ENCODE measurements at places on chromosomes 5 and 9.

- no peak for DNase-seq
Measured at GRCh38 chr5:115064380-115064779, 105.3 kb downstream of the TRIM36 start.

GRCh38 chr5:80865551-80865950 lies 94.6 kb upstream of the RASGRF2 start:
- DNase-seq, result no peak

- DNase-seq, result no peak
Measured at GRCh38 chr5:22835686-22836085, 17.5 kb downstream of the CDH12 start.

GRCh38 chr9:130287736-130288135 lies 22.2 kb downstream of the HMCN2 start:
- DNase-seq, result no peak

DNA sequence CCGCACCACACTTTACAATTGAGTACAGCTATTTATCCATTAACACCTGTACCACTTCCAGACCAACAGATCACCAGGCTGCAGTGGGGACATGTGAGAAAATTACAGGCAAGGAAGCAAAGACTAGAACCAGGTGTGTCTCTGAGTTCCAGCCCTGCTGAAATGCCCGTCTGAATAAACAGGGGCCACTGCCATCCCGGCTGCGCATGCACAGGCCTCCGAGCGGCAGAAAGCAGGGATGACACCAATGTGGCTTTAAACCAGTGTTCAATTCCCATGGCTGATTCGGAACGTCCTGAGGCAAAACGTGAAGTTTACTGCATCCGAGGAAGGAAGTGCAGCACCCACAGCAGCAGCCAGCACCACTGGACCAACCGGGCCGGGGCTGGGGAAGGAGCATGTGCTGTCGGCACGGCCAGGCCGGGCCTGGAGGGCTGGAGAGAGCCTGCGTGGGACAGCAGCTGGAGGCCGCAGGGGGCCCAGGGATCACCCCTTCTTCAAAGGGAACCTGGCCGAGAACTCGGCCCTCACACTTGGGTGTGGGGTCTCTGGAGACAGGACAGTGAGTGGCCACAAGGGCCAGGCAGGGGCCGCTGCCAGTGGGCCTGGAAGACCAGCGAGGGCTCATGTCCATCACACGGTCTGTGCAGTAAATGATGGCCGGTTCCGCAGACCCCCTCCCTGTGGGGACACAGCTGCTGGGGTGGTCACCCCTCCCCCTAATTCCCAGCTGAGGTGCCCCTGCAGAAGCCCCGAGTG lies 33.0 kb upstream of the SLC12A7 start:
- no peak for DNase-seq

DNA sequence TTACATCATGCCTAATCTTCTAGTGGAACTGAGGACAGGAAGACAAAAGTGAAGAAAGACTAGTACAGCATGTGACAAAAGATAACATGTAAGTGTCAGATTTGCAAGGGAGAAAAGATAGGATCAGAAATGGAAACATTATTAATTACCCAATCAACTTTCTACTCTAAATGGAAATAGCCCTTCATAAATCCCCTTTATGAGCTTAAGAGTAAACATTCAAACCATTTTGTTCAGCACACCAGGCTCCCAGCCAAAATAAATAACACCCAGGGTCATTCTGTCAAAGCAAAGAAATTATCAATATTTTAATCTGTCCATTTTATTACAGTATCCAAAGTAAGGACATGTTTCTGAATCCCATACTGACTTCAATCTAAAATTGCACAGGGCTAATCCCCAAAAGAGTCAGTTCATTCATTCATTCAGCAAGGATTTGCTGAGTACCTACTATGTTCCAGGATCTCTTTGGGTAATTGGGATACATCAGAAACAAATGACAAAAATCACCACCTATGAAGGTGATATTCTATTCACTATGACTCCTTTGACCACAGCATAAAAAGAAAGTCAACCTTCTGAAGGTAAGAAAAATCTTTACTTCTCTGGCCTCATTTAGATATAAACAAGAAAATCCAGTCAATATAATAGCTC lies 5.3 kb downstream of the PRELID2 start:
- no peak for DNase-seq

DNA sequence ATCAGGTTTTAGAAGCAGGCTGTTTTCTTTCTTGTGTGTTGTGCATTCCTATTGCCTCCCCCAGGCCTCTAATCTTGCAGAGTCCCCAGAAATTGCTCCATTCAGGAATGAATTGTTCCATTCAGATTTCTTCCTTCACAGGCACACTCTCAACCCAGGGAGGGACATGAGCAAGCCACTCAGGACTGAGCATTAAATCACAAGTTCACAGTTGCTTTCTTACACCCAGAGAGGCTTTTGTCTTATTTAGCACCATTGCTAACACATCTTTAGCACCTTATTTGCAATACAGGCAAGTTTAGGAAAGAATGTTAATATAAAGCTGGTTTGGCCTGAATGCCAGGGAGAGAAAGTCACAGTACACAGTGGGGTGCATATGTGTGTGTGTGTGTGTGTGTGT lies 221.4 kb downstream of the RAB3C start:
- no peak for DNase-seq

- no peak for DNase-seq
Measured at GRCh38 chr5:176996780-176997179, 9.8 kb downstream of the UIMC1 start.

DNA sequence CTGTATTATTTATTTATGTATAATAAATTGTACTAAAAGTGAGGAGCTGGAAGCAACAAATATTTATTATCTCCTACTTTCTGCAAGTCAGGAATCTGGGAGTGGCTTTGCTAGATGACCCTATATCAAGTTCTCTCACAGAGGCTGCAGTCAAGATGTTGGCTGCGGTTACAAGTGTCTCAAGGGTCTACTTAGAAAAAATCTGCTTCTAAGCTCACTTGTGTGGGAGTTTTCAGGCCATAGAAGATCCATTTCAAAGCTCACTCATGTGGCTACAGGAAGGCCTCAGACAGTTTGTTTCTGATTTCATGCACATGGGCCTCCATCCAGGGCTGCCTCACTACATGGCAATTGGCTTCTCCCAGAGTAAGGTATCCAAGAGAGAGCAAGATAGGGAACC lies 551.1 kb downstream of the CAAP1 start:
- no peak for DNase-seq

GRCh38 chr9:134314950-134315715 lies 11.1 kb upstream of the RXRA start:
- no peak for DNase-seq

DNA sequence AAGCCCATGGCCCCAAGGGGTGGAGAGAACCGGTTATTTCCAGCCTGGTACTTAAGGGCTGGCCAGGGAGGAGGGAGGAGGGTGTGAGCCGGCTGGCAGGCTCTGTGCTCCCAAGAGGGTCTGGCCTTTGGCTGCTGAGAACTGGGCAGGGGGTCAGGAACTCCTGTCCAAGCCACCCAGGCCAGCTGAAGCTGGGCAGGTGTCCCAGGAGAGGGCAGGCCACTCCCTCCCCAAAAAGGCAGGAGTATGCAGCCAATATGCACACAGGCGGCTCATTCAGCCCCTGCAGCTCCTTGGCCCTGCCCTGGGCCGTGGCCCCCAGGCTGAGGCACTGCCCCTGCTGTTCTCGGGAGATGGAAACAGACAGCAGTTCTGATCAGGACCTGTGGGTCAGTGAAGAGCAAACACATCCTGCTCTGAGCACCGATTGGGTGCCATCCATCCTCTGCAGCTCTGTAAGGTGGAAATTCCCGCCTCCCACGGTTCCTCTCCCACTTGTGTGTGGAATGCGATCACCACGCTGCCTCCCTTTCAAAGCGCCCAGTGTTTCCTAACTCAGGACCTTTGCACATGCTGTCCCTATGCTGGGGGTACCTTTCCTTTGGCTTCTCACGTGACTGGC lies 17.1 kb upstream of the KIF12 start:
- no peak for DNase-seq

DNA sequence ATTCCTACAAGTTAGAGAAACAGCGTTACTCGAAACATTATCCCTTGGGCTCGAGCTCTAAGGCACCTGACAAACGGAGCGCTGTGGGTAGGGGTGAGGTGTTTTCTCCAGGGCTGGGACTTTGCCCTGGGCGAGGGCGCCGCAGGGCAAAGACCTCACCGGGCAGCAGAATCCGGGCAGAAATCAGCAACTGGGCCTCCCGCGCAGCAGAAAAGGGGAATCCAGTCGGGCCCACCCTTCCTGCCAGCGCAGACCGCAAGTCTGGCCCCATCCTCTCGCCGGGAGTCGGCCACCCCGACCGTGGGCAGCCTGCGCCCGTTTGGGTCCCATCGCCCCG lies 430 bp upstream of the MSH3 start:
- DNase-seq, result no peak

GRCh38 chr5:58794875-58795274 lies 212.0 kb downstream of the RAB3C start:
- DNase-seq, result no peak

- no peak for DNase-seq
Measured at GRCh38 chr9:70260606-70261005, 1.8 kb downstream of the SMC5 start.

DNA sequence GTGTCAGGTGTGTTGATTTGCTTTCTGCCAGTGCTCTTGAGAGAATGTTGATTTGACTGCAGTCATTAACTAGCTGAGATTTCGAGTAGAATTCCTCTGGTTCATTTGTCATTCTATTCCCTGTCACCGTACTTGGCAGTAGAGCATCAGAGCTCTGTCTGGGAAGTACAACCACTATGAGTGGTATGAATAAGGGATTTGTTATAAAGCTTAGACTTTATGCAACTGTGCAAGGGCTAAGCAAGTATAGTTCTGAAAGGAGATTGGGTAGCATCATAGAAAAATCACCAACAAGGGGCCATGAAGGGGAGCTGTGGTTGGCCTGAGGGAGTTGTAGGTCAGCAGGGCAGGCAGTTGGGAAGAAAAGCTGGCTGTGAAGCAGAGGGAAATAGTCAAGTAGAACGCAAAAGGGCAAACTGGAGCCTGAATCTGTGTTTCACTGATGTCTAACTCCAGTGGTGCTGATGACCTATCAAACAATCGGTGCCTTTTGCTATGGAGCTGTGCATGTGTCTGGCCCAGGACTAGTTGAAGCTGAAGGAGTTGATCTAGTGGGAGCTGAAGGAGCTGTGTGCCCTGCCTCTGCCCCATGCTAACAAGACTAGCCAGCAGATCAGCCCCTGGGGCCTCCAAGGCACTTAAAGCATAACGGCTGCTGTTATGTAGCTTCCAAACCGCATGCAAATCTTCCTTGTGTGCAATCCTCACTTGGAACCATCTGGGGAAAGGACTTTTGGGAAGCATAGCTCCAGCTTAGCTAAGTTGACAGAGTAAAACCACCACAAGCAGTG lies 110.0 kb downstream of the SLC28A3 start:
- no peak for DNase-seq

- no peak for DNase-seq
Measured at GRCh38 chr5:116864157-116864837, 289.7 kb upstream of the SEMA6A start.

- DNase-seq, result no peak
Measured at GRCh38 chr5:122965111-122965510, 71.4 kb downstream of the PPIC start.

DNA sequence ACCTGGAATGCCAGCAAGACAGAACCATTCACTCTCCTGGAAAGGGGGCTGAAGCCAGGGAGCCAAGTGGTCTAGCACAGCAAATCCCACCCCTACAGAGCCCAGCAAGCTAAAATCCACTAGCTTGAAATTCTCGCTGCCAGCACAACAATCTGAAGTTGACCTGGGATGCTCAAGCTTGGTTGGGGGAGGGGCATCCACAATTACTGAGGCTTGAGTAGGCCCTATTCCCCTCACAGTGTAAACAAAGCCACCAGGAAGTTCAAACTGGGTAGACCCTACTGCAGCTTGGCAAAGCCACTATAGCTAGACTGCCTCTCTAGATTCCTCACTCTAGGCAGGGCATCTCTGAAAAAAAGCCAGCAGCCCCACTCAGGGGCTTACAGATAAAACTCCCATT lies 17.3 kb downstream of the RIGI start:
- DNase-seq, result no peak

DNA sequence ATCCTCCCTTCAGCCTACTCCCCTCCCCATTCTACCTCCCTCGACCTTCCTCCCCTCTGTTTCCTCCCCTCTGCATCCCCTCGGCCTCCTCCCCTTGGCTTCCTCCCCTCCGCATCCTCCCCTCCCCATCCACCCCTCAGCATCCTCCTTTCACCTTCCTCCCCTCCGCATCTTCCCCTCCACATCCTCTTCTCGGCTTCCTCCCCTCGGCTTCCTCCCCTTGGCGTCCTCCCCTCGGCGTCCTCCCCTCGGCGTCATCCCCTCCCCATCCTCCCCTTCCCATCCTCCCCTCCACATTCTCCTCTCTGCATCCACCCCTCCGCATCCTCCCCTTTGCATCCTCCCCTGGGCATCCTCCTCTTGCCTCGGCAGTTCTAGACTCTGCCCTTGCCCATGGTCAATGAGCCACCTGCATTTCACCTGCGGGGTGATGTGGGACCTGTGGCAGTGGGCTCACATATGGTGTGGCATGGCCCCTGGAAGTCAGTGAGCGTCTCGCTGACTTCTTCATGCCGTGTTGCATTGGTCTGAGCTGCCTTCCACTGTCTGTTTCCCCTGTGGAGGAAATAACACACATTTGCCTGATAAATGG lies 113.0 kb downstream of the WNK2 start:
- DNase-seq, result no peak

GRCh38 chr5:119179857-119180641 lies 109.2 kb downstream of the DMXL1 start:
- no peak for DNase-seq

- no peak for DNase-seq
Measured at GRCh38 chr5:93010037-93010436, 571.0 kb downstream of the NR2F1-AS1 start.

DNA sequence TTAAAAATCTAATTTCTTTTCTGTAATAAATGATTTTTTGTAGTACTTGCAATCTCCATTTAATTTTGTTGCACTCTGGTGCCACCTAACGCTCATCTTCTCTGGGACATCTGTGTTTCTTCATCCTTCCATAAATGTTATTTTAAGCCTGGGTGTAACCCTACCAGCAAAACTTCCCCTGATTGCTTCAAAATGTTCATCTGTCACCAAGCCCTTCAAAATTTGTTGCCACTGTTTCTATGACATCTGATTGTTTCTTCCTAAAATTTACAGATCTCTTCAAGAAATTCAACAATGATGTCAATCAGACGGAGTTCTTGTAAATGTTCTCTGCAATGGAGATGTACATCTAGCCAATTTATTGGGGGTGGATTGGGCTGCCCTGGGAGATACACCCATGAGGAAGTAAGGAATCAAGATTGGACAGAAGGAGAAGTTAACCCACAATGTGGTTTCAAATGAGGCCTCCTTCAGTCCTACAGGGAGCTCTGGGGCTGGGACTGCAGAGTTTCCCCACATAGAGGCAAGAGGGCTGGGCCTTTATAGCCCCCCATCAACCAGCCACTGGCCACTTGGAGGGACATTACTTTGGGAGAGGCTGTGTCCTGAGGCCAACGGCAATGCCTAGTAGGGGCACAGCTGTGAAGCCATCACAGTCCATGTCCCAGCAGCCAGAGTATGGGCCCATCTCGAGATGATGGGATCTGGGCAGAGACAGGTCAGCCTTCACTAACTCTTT lies 23.3 kb downstream of the MCTP1 start:
- no peak for DNase-seq

All from stimulated activated CD8-positive, alpha-beta memory T cell treated with anti-CD3 and anti-CD28 coated beads, Interleukin-7, amount 100 ng/mL, for 1 hour (primary cell).